ENCODE measurements at places on chromosomes 5 and 9.

- DNase-seq: no peak
Observed at GRCh38 chr5:8473827-8474568, 605.0 kb downstream of the MTRR start.

GRCh38 chr5:28512648-28513047 lies 1474.3 kb upstream of the CDH9 start:
- no peak for DNase-seq

- DNase-seq: no peak
Observed at GRCh38 chr9:18371621-18372020, 102.3 kb upstream of the ADAMTSL1 start.

- DNase-seq: no peak
Observed at GRCh38 chr9:21030389-21031035, 928 bp downstream of the HACD4 start.

GRCh38 chr5:164671640-164672039 lies 1166.2 kb downstream of the MAT2B start:
- DNase-seq: no peak

DNA sequence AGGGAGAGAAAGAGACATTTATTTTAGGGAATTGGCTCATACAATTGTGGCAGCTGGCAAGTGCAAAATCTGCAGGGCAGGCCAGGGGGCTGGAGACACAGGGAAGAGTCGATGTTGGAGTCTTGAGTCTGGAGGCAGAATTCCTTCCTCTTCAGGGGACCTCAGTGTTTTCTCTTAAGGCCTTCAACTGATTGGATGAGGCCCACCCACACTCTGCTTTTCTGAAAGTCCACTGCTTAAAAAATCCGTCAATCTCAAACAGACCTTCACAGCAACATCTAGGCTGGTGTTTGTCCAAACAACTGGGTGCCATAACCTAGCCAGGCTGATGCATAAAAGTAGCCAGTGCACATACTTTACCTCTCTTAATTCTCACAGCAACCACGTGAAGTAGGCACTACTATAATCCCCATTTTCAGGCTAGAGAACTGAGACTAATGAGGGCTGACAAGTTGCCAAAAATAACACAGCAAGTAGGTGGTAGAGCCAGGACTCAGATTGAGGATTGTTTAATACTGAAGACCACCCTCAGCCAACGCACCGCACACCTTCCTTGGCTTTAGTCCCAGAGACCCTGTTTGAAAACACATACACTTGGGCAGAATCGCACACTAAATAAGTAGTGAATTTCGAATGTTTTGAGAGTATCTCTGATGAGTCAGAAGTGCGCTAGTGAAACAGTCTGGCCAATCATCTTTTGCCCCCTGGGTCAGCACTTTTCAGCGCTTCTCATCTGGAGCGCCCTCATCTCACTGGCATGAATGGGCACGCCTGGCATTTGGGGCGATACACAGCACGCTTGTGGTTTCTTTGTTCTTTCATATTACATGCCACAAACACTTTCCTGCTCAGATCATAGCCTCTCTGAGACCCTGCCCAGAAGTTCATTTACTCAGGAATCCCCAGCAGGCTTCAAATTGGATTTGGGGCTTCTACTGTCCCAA lies 591.4 kb downstream of the CCDC171 start:
- DNase-seq: no peak

GRCh38 chr9:127664678-127665507 lies 41.9 kb upstream of the CFAP157 start:
- no peak for DNase-seq

DNA sequence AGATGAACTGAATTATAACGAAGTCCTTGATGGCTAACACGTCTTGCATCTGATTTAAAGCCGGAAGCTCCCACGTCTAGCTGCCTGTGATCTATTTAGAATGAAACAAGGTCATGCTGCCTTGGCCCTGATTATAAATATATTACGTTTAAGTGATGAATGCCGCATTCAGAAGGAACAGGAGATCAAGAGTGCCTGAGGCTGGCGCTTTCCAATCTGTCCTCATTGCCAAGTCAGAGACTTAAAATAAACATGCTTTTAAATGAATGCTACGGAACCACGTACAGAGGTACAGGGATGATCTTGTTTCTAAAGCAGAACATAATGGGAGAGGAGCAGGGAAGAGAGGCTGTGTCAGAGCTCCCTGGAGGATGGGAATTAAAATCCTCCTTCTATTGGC lies 292.8 kb downstream of the TLE1 start:
- DNase-seq: no peak

DNA sequence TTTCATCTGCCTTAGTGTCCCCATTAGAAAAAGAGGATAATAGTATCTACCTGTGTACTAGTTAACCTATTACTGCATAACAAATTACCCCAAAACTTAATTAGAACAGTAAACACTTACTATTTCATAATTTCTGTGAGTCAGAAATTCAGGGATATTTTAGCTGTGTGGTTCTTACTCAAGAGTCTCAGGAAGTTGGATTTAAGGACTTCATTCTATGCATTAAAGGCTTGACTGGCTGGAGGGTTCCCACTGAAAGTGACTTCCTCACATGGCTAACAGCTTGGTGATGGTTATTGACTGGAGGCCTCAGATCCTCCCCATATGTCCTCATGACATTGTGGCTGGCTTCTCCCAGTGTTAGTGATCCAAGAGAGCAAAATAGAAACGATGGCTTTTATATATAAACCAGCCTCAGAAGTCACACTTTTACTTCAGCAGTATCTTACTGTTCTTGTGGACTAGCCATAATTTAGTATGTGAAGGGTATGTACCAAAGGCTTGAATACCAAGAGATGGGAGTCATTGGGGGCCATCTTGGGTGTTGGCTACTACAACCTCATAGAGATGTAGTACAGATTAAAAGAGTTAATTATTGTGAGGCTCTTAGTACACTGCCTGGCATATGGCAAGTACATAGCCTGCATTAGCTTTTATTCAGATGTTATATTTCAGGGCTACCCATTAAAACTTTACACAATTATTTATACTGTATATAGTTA lies 9.9 kb downstream of the RAD23B start:
- no peak for DNase-seq

DNA sequence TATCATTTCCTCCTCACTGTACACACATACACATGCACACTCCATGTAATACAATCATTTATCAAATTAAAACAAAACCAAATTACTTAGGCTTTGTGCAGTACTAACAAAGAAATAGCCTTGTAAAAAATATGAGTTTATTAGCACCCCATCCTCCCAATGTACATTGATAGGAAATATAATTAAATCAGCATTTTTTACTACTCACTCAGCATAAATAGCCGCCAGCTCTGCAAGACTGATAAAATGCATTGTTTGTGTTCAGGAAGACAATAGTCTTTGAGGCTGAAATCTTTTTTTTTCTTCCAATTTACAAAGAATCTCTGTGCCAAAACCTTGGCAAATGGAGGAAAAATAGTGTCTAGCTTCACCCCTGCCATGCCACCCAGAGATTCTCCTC lies 497.6 kb upstream of the ADAMTS16 start:
- no peak for DNase-seq

GRCh38 chr5:127521138-127521770 lies 3.8 kb downstream of the PRRC1 start:
- no peak for DNase-seq

- no peak for DNase-seq
Observed at GRCh38 chr5:1368236-1368635, 23.3 kb upstream of the CLPTM1L start.

DNA sequence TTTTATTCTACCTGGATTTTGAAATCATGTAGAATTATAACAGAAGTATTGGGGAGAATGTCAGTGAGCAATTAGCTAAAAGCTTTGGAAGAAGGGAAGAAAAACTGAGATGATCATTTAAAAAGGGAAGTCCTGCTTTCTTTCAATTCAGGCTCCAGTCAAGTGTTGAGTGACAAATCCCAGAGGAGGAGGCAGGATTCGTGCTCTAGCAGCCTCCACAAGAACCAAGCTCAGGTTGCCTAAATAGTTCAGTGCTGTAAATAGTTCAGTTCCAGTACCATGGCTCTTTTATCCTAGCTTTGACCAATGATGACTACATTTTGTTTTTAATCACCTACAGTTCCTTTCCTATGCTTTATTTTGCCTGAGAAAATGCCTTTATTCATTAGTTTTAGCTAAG lies 204.9 kb upstream of the NREP start:
- DNase-seq: no peak

DNA sequence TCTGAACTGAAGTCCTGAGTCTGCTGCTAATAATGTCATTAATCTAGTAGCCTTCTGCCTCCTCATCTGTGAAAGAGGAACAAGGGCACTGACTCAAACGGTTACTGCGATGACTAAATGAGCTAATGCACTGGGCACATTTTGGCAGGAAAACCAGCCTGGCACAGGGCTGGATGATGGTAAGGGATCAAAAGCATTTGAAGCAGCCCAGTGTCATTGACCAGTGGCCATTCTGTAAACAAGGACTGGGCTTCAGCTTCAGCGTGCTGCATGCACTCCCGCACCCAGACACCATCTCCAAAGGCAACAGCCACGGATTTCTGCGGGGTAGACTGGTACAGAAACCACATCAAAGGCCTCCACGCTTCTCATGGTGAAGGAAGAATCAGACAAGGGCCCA lies 8.0 kb downstream of the GCNT4 start:
- no peak for DNase-seq

GRCh38 chr5:133228316-133228715 lies 176.5 kb downstream of the HSPA4 start:
- DNase-seq: no peak

GRCh38 chr9:113562653-113563381 lies 99.3 kb downstream of the RGS3 start:
- no peak for DNase-seq

GRCh38 chr9:127982912-127983311 lies 2.1 kb upstream of the EEIG1 start:
- DNase-seq: no peak

DNA sequence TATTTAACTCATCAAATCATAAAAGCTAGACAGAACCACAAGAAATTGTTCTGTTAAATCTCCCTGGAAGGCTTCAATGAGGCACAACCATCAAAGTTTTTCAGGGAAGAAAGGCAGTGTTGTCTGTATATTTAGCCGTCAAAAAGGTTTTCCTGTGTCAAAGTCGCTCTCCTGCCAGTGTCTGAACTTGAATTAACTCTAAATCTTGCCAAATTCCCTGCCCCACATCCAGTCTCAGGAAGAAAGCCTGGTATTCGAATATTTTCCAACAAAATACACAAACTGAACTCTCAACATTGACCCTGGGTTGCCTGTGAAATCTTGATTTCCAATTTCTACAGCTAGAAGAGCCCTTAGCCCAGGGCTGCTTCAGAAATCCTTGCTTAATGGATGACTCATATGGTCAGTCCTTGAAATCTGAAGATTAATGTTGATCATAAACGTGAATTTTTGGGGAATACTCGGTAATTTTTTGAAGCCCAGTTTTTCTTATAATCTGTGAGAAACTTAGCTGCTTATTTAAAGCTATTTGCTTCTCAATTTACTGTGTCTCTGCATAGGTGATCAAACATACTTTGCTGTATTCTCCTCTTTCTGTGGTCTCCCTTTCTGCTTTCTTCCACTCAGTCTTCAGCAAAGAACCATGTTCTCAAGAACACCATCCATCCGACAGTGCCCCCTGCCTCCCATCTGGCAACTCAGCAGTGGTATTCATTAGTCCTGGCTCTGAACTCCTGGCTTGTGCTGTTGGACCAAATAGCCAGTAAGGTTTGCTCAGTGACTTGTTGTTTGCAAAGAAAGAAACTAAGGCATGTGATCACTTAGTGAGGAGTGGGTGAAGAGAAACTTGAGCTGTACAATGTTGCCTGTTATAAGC lies 58.9 kb downstream of the NREP start:
- DNase-seq: no peak

Data from frontal cortex (tissue), 4 donors.